Right renal cortex interstitium (tissue), 3 donors: ENCODE measurements at places on chromosomes 6 and 20. TPM values are rescaled to one million over a fixed set of nuclear protein-coding genes. Genes with fewer than 3 reads are reported as not detected.

The DNMT3B gene
- 7.0 TPM for polyA plus RNA-seq

The ID1 gene
- 147 TPM for polyA plus RNA-seq

The GJA10 gene
- polyA plus RNA-seq: not detected

The TNNC2 gene
- not detected for polyA plus RNA-seq

The ACTL10 gene
- polyA plus RNA-seq: 0.48 TPM

The C20orf144 gene
- 0.16 TPM for polyA plus RNA-seq

The DNAH8 gene
- 0.39 TPM for polyA plus RNA-seq

The SFT2D1 gene
- 68.2 TPM for polyA plus RNA-seq

The PRDM13 gene
- not detected for polyA plus RNA-seq

- DNase-seq: no peak
Measured at GRCh38 chr6:169589293-169589692, 112.5 kb downstream of the WDR27 start.

GRCh38 chr20:40189621-40190020 lies 499.4 kb downstream of the MAFB start:
- no peak for DNase-seq

DNA sequence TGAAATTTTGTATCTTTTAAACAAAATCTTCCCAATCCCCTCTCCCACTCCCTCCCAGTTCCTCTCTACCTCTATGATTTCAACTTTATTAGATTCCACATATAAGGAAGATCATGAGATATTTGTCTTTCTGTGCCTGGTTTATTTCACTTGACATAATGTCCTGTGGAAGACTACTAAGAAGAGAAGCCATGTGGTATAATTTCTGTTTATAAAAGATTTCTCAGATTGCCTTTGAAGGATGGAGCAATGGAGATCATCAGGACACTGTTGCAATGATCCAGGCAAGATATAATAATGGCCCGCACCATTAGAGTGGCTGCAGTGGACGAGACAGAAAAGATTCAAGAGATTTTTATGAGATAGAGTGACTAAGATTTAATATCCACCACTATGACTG lies 13.1 kb downstream of the NRSN1 start:
- DNase-seq: no peak

DNA sequence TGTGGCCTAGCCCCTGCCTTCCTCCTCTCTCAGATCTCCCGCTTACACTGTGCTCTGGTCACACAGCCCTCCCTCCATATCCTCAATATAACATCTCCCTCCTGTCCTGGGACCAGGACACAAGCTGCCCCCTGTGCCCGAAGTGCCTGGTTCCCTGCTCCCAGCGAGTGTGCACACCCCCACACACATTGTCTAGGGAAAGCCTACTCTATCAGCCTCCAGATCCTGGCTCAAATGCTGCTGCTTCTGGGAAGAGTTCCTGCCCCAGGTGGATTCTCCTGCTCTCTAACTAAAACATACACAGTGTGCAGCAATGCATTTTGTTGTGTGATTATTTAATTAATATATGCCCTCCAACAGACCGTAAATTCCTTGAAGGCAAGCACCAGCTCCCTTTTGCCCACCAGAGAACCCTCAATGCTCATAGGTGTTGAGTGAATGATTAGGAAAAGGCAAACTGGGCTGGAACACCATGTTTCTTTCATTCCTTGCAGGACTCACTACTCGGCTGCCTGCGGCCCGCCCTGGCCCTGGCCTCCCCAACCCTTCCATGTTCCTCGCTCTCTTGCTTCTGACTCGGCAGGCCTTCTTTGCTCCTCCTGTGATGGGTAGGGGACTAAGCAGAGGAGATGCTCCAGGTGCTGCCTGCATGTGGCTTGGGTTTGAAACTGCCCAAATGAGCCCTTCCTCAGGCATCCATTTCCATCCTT lies 194.6 kb downstream of the ZDHHC14 start:
- DNase-seq: no peak

DNA sequence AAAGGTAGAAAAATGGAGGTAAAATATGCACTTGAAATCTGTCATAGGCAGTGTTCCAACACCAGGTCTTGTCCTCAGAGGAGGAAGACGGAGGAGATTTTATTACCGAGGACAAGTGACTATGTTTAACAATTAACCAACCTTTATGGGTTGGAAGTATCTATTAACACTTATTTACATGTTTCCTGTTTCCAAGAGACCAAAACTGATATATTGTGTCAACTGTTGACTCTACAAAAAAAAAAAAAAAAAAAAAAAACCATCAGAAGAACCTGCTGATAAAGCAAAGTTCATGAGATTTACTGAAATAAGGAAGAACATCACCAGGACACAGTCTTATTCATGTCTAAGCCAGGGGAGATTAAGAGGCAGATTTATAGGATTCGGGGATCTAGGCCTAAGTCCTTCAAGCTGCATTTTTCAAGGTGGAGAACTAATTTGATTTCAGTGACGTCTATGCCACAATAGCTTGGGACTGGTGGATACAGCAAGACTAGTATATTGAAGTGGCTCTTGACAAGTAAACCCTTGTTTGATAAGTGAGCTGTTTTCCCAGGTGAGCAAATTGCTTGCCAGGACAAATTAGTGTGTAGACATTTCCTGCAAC lies 126.6 kb upstream of the NAA20 start:
- DNase-seq: no peak

DNA sequence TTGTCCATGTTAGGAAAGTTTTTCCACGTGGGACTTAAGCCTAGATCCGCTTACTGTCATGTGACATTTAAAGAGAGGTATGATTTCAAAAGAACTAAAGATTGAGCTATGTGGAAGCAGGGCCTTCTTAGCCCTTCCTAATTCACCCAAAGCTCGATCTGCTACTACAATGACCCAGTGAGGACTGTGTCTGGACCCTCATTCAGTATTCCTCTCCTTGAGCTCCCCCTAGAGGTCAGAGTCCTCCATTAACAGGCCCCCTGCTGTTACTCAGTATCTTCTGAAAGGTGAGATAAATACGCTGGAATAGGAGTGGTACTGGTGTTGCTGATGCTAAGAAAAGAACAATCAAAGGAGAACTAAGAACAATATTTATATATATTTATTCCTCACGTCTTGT lies 414.0 kb downstream of the GJA1 start:
- DNase-seq: peak; percentile 51

DNA sequence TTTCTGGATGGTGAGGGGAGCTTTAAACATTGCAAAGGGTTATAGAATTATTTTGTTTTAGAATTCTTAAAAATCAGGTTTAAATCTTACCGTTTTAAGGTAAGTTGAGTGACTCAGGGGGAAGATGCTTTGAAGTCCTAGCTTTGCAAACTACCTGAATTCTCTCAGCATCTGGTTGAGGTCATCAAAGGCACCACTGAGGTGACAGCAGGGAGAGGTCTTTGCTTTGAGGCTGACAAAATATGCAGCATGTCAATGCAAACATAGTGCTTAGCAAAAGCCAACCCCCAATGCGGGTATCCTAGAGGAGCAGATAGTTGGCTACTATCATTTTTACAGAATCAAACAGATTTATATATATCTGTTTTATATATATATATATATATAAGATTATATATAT lies 219.5 kb downstream of the SLC24A3 start:
- DNase-seq: no peak

DNA sequence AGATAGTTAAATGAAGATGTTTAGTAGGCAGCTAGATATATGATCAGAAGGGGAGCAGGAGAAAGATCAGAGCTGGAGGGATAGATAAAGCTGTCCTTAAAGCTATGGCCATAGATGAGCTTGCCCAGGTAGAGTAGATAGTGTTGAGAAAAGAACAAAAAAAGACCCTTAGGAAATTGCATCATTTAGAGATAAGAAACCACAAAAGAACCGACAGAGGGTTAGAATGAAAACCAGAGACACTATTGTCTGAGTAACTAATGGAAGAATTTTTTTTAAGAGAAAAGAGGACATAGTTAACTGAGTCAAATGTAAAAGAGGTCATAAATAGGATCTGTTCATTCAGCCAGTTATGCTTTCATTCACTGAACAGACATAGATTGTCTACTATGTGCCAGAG lies 101.8 kb downstream of the TNFAIP3 start:
- no peak for DNase-seq

DNA sequence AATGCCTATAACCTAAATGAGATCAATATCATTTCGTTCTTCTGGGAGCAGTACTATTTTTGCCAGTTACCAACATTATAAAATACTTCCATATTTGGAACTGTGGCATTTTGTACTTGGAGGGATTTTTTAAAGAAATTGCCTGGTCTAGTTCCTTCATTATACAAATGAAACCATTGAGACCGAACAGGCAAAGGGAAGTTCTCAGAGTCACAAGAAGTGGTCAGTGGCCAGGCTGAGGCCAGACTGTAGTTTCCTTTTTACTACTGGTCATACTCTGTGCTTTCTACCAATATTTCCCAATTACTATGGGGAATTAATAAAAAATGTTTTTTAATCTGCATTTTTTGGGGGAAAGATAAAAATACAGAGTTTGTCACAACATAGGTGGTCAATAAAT lies 332.0 kb downstream of the NRN1 start:
- DNase-seq: no peak

GRCh38 chr20:37392441-37393195 lies 46.7 kb downstream of the SRC start:
- no peak for DNase-seq

GRCh38 chr6:137937834-137938233 lies 70.8 kb downstream of the TNFAIP3 start:
- no peak for DNase-seq

GRCh38 chr6:52595000-52595795 lies 18.3 kb upstream of the TRAM2 start:
- DNase-seq: peak; percentile 75

GRCh38 chr20:3973705-3974104 lies 41.7 kb downstream of the RNF24 start:
- no peak for DNase-seq

GRCh38 chr6:11055127-11055627 lies 11.1 kb upstream of the ELOVL2 start:
- no peak for DNase-seq

- DNase-seq: no peak
Measured at GRCh38 chr6:139044250-139044649, 15.7 kb downstream of the ABRACL start.

- no peak for DNase-seq
Measured at GRCh38 chr20:2900845-2901592, 27.7 kb downstream of the PTPRA start.
